NCI-H345 (cell line): ENCODE measurements at places on chromosomes 2 and 18.

DNA sequence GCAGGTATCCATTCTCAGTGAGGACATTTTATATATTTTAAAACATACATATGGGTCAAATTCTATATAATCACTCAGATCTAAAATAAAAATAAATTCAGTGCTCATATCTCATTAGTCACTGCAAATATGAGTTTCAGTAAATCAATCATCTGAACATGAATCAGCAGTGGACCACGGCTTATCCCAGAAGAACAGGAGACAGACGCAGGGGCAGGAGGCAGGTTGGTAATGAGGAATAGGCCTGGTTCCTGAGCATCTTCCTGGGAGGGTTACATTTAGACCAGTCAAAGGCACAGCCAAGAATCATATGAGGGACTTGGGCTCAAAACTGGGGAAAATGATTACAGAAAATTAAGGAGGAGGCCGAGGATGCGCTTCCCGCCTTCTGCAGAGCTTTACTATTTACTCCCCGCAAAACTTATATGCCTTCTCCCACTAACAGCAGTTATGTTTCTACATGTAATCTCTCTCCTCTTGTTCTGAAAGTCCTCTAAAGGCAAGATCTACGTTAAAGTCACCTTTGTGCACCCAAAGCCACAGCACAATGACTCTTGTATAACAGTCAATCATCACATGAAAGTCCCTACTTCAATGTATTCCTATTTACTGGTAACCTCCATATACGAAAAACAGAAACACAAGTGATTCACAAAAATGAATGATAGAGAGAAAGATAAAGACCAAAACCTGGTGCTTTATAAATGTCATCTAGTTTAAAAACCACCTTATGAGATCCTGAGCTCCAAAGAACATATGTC, 35.1 kb downstream of the SH3YL1 start:
- DNase-seq = no peak

DNA sequence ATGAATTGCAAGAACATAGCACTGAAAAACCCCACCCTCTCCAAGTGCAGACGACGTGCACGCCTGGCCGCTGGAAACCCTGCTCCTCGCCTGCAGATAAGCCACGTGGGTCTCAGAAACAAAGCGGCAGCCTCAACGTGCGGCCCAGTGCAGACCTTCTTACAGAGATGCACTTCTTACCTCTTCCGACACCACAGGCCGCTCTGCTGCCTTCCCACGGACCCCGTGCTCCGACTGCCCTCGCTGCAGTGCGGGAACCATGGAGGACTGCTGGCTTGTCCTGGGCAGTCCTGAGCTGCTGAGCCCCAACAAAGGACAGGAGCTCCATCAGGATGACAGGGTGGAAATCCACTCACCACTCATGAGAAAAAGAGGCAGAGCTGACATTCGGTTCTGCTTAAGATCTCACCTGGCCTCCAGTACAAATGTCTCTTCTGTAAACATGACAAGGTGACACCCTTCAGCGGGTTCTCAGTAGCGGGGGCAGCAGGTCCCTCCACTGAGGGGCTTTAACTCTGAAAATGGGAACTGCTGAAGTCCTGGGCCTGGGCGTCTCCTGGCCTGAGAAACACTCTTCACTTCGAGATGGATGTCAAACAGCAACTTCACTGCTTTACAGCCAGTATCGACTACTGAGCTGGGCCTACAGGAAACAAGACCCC, 6.2 kb downstream of the COPS9 start:
- DNase-seq = no peak

DNA sequence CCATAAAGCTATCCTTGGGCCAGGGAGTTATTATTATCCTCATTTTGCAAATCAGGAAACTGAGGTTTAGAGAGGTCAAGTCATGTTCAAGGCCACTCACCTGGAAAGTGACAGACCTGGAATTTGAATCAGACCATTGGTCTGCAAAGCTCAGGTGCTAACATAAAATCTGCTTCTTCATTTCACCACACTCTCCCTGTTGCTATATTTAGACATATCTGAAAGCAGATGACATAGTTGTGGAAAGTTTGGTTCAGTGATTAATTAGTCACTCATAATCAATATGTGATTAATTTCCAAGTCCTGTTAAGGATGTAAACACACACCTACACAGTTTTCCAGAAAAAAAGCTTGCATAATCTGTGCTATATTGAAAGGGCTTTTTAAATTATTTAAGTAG, 57.4 kb downstream of the LINC00305 start:
- no peak for DNase-seq

DNA sequence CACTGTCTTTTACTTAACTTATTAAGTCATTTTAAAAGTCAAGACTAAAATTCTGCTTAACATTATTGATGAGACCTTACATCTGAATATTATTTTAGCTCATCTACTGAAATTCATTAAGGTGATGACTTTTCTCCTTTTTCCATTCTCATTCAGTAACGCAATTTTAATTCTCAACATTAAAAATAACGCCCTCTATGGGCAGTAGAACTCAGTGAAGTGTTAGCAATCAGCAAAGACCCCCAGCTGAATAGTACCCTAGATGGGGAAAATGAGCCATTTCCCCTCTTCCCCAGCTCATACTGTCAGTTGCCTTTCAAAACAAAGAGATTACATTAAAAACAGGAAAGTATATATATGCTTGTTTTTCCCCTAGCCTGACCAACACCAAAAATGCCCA, 203.3 kb downstream of the NR4A2 start:
- no peak for DNase-seq

DNA sequence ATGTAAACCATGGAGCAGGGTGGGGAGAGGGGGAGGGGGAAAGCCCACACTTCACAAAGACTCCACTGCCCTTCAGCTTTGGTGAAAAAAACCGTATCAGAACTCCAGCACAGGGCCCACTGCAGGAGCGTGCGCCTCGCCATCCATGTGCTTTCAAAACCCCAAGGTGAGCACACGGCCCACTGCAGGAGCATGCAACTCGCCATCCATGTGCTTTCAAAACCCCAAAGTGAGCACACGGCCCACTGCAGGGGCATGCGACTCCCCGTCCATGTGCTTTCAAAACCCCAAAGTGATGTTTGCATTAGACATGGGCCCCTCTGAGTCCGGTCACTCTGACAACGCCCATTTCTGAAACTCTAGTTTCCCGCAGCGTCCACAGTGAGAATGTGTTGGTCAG, 7.8 kb downstream of the TXNL4A start:
- DNase-seq = no peak

DNA sequence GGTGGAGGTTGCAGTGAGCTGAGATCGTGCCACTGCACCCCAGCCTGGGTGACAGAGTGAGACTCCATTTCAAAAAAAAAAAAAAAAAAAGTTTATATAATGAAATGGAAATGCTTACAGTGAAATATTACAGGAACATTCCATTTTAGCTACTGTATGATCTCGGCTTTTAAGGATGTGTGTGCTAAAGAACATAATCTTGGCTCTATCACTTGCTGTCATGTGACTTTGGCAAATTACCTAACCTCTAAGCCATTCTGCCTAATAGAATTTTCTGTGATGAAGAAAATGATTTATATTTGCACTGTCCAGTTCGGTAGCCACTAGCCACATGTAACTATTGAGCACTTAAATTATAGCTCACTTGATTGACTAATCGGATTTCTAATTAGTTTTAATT, 36.3 kb downstream of the SMAD4 start:
- no peak for DNase-seq

- DNase-seq = no peak
Observed at GRCh38 chr2:15674637-15675455, 83.2 kb downstream of the DDX1 start.

DNA sequence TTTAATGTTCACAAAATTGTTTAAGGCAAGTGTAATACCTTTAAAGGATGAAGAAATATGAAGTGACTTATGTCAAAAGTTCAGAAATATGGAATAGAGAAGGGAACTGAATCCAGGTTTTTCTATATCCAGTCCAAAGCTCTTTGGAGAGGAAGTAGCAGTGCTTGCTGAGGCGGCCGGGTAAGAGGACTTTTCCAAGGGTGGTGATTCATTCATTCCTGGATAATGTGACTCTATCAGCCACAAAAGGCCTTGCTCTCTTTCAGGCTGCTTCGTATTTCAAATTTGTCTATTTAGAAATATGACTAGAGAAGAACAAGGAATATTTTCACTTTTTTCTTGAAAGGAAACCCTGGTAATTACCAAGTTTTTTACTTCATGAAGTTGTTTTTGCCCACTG, 830.1 kb upstream of the ZEB2 start:
- DNase-seq = no peak

GRCh38 chr2:1800716-1801388, 56.5 kb upstream of the PXDN start:
- no peak for DNase-seq

DNA sequence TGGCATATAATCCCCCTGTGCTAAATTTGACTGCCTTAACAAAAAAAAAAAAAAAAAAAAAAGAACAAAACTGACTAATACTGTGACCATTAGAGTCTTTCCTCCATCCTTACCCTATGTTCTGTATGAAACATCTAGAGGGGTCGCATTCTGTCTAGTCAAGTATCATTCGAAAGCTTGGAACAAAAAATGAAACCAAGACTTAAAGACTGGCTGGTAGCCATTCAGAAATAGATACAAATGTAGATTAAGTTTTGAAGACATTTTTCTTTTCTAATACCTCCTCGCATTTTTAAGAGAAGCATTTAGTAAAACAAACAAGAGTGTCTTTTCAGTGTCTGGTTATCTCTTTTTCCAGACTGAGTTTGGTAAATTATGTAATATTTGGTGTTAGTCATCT, 66.7 kb downstream of the SPATS2L start:
- no peak for DNase-seq

GRCh38 chr2:50490991-50491390, 540.9 kb downstream of the NRXN1 start:
- DNase-seq = no peak
